ENCODE measurements at places on chromosomes 7 and 10.

GRCh38 chr10:71266147-71266917 is 52.7 kb upstream of the SLC29A3 start:
- DNase-seq: no peak

GRCh38 chr10:109726473-109726872 is 196.8 kb downstream of the XPNPEP1 start:
- DNase-seq: no peak

DNA sequence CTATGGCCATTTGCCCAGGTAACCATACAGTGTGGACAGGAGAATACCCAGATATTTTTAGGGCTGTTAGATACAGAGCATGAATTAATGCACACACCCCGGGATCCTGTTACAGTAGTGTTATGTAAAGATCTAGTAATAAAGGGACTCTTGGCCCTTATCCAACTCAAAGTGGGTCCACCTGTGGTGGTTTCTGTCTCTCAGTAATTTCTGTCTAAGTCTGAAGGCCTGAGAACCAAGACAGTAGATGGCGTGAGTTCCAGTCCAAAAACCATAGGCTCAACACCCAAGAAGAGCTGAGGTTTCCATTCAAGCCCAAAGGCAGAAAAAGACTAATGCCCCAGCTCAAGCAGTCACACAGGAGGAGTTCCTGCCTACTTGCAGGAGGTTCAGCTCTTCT is 277.7 kb downstream of the ZEB1 start:
- DNase-seq: no peak

DNA sequence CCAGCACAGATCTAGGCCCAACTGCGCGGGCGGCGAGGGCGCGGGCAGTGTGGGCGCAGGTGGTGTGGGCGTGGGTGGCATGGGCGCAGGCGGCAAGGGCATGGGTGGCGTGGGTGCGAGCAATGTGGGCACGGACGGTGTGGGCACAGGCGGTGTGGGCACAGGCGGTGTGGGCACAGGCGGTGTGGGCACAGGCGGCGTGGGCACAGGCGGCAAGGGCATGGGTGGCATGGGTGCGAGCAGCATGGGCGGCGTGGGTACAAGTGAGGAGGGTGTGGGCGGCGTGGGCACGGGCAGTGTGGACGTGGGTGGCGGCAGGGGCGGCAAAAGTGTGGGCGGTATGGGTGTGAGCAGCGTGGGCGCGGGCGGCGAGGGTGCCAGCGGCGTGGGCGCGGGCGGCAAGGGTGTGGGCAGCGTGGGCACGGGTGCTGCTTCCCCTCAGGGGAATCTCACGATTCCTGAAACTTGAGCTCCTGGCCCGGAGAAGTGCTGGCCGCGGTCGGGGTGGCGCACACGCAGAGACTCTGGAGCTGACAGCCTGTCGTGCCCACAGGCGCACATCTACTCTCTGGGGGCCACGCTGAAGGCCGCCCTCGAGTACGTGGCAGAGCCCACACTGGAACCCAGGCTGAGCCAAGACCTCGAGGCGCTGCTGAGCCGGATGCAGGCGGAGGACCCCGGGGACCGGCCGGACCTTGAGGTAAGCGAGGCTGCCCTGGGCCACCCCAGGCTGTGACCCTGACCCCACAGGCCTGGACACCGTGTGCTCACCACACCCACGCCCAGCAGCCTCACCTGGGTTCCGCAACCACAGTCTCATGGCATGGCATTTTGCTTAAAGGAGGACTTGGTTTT is 23.0 kb downstream of the KNDC1 start:
- no peak for DNase-seq

- DNase-seq: no peak
Measured at GRCh38 chr10:126049759-126050700, 153.7 kb downstream of the FANK1 start.

DNA sequence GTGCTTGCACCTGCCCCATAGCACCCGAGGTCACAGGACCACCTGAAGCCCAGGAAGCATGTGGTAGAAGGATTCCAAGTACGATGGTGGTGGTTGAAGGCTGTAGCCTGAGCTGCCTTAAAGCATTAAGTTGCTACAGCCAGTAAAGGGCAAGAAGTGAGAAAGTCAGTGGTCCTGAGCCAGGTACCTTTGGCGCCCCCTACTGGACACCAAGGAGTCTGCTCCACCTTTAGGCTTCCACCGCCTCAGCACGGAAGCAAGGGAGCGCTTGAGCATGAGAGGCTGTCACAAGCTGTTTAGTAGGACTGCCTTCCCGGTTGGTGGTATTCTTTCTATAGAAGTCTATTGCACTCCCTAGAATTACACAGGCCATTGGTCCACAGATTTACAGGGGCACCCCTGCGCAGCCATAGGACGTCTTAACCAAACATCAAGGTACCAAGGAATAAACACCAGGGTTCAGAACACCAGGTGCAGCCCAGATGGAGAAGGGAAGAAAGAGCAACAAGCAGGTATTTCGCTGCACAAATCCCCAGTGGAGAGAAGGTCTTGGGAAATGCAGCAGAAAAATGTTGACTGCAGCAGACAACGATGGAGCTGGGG is 2.2 kb downstream of the CRTAC1 start:
- DNase-seq: no peak

GRCh38 chr7:101936611-101937231 is 119.3 kb downstream of the CUX1 start:
- no peak for DNase-seq

DNA sequence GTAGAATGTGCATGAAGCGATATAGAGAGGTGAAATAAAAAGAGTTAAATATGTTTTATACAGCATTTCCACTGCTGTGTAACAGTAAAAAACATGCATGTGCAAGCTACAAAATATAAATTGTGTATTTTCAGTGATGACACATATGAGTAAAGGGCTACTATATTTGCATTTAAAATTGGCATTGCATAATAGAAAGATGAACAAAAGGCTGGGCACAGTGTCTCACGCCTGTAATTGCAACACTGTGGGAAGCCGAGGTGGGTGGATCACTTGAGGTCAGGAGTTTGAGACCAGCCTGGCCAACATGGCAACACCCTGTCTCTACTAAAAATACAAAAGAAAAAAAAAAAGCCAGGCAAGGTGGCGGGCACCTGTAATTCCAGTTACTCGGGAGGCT is 79.8 kb upstream of the CCDC71L start:
- DNase-seq: no peak

DNA sequence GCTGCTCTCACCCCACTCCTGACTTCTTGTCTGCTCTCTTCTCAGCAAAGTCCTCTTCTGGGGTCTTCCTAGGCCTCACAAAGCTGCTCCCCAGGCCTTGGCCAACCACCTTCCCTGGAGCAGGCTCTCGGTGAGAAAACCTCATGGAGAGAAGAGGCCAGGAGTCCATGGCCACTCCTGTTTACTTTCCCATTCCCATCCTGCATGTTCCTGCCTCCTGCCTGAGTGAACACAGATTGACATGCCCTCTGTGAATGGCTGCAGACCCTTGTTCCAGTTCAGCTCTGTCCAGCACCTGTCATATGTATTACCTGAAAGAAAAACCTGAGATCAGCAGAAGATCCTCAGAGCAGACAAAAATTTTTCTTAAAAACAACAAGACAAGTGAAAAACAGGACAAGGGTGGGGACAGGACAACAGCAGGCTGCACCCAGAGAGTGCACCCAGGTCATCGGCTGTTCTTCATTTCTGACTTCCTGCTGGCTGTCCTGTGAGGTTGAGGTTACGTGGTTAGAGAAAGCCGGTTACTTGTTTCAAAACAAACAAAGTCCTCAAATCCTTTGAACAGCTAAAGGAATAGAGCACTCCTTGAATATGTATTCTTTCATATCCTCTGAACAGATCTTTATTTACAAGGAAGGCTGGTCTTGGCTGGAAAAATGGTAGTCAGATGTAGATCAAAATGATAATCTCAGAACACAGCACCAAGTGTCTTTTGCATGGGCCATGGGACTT is 34.0 kb upstream of the DLD start:
- no peak for DNase-seq

GRCh38 chr7:98459529-98459928 is 58.6 kb upstream of the BAIAP2L1 start:
- DNase-seq: no peak

DNA sequence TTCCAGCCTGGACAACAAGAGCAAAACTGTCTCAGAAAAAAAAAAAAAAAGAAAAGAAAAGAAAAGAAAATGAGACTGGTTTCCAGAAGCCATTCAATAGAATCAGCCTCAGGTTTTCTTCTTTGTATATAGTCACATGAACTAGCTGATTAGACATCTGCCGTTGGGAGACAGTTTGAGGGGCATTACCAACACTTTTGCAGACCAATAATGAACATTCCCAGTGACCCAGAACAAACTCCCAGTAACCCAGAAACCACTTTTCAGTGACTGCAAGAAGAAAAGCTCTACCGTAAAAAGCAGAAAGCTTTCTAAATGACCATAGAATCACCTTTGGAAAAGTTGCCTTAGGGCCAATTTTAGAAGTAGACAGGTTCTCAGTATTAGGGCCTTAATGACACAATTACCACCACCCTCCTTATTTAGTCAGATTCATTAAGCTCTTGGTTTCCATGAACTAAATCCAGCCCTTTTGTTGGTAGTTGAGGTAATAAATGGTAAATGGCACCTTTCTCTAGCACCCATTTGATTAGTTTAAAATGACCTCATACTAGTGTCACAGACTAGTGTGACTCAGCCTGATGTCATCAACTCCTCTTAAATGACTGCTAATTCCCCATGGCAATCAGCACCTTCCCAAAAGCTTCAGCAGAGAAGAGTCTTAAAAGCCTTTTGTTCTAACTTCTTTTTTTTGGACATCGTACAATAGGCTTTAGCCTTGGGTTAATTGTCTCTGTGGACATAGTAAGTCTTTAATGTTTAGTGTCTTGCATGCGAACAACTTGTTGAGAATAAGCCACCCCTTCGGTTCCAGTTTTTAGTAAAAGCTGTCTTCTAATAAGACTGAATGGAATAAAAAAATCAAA is 33.6 kb upstream of the XRCC2 start:
- DNase-seq: no peak

GRCh38 chr10:97259119-97259518 is 33.3 kb downstream of the ARHGAP19 start:
- DNase-seq: no peak
